ENCODE measurements at places on chromosomes 1 and 21. TPM values are rescaled to one million over a fixed set of nuclear protein-coding genes. Genes with fewer than 3 reads are reported as not detected.
A peak's percentile ranks its signal among the peaks of the same experiment; 100 is the strongest.

DNA sequence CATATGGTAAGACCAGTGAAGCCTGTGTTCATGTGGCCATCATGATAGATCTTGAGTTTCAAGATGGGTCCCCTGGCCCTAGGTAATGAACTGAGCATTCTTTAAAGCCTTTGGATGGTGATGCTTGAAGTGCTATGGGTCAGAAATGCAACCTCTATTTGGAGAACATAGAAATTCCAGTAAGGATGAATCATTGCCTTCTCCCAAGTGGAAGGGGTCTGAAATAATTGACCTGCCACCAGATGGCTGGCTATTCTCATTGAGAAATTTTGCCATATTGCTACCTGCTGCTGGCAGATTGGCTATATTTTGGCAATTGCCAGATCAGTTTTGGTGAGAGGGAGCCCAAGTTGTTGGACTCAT, 739 bp upstream of the IFI6 start:
- DNase-seq: no peak

DNA sequence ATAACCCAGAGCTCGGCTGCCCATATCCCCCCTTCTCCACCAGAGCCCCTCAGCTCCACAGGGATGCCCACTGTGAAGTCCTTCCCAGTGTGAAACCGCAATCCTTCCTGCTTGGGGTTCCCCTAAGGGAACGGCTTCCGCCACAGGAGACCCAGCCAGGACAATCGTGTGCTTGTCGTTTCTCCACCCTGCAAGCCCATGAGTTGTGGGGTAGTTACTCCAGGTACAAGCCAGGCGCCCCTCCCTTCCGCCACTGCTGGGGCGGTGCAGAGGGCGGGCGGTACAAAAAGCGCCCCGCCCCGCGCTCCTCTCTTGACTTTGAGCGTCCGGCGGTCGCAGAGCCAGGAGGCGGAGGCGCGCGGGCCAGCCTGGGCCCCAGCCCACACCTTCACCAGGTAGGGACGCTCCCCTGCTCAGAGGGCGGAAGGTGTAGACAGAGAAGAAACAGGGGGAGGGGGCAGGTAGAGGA, at the start of gene TINAGL1:
TSS of gene TINAGL1 (plus strand) at position 315 of the 469 bp plus-strand sequence. CDS start 634 bp downstream, outside the sequence.
- DNase-seq: peak; percentile 90

GRCh38 chr1:114505148-114505561, 5.8 kb downstream of the TRIM33 start:
- DNase-seq: no peak

- no peak for DNase-seq
Observed at GRCh38 chr1:184915463-184916090, 58.7 kb downstream of the NIBAN1 start.

DNA sequence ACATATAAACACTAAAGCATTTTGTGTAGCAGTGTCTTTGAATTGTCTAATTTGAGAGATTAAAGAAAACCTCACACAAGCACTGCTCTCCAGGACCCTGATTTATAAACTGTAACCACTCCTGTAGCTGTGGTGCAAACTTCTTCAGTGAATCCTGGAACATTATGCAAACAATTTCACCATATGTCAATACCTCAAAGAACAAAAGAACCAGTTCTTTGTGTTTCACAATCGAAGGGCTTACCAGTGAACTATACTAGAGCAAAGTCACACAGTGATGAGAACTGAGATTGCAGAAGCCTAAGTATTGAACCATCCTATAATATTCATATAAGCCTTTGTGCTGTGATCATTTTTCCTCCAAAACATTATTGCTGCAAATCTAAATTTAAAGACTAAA, 21.5 kb downstream of the DPH5 start:
- no peak for DNase-seq

- no peak for DNase-seq
Observed at GRCh38 chr1:180271272-180272255, 41.5 kb downstream of the LHX4 start.

DNA sequence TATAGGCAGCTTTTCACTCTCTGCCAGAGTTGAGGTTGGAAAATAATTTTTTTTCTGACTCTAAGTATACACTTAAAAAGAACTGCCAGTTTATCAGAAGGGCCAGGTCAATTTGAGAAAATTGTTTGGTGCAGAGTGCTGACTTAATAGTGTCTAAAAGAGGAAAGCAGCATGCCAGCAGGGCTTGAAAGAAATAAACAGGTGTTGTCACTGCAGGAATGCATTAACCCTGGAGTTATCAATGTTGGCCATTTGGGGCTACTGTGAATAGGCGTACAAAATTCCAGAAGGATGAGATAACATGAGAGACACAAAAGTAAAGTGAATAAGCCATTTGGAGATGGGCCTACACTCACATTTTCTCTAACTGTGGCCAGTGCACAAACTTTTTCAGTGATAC, 220.6 kb upstream of the PLD5 start:
- no peak for DNase-seq

GRCh38 chr1:111507411-111508201, 4.2 kb upstream of the ADORA3 start:
- DNase-seq: peak; percentile 92

The RPE65 gene
- not detected for total RNA-seq

The PTCH2 gene
- total RNA-seq: 0.93 TPM

The ILDR2 gene
- total RNA-seq: 0.29 TPM

The HHIPL2 gene
- not detected for total RNA-seq
